T-helper 2 cell treated with Interferon-gamma antibody and Interleukin-4, amounts not matched to agents 100 ng/mL and 5 ng/mL, for 36 hours (primary cell): ENCODE measurements at places on chromosomes 12 and 14. TPM values are rescaled to one million over a fixed set of nuclear protein-coding genes. Genes with fewer than 3 reads are reported as not detected.

Gene CYP46A1
- total RNA-seq: 0.07 and 0.09 TPM in 2 replicates

Gene CCDC38
- total RNA-seq: 0.09 and 0.14 TPM in 2 replicates

Gene SLCO1B1
- not detected in 2 replicates for total RNA-seq

Gene CMA1
- total RNA-seq: not detected in 2 replicates

Gene CLEC9A
- not detected in 2 replicates for total RNA-seq

Gene DPF3
- 2.5 and 2.7 TPM in 2 replicates for total RNA-seq

Gene RGS6
- total RNA-seq: 0.18 and 0.39 TPM in 2 replicates

Gene AACS
- total RNA-seq: 32.3 and 35.7 TPM in 2 replicates

Gene PLEKHD1
- 0.09 and 0.16 TPM in 2 replicates for total RNA-seq

Gene TAS2R10
- total RNA-seq: 1.1 and 1.3 TPM in 2 replicates

Gene GZMB
- total RNA-seq: 127 and 128 TPM in 2 replicates

Gene MED6
- 52.0 and 53.1 TPM in 2 replicates for total RNA-seq

Gene RNASE12
- not detected in 2 replicates for total RNA-seq

Gene MAX
- total RNA-seq: 163 and 168 TPM in 2 replicates

Gene TARBP2
- 41.2 and 43.8 TPM in 2 replicates for total RNA-seq

Gene CLEC4C
- not detected in 2 replicates for total RNA-seq

Gene LRRC10
- total RNA-seq: not detected in 2 replicates

Gene OR6C2
- total RNA-seq: not detected in 2 replicates

Gene HCAR1
- 2.6 and 2.7 TPM in 2 replicates for total RNA-seq

Gene SLC16A7
- 42.5 and 43.7 TPM in 2 replicates for total RNA-seq

Gene EPYC
- total RNA-seq: not detected in 2 replicates

Gene OAS3
- total RNA-seq: 114 and 117 TPM in 2 replicates

Gene PPP2R5C
- total RNA-seq: 237 and 240 TPM in 2 replicates

Gene NPAS3
- total RNA-seq: not detected in 2 replicates

Gene ANKRD33
- total RNA-seq: not detected in 2 replicates

Gene PTPN21
- 0.23 TPM in 1 of 2 replicates, not detected in the other for total RNA-seq

Gene SENP1
- 42.0 and 43.0 TPM in 2 replicates for total RNA-seq

Gene EML5
- 1.2 and 1.5 TPM in 2 replicates for total RNA-seq

Gene C1QL4
- total RNA-seq: not detected in 2 replicates

Gene LRP6
- total RNA-seq: 0.16 and 0.80 TPM in 2 replicates

Gene SP1
- total RNA-seq: 80.0 TPM in 2 replicates

Gene TMEM179
- 0.11 and 0.30 TPM in 2 replicates for total RNA-seq

Gene KCNJ8
- total RNA-seq: not detected in 2 replicates

Gene DBX2
- total RNA-seq: not detected in 2 replicates

Gene AKAP3
- total RNA-seq: 0.93 and 1.4 TPM in 2 replicates

Gene SLC6A12
- not detected in 2 replicates for total RNA-seq

Gene TCL1B
- total RNA-seq: not detected in 2 replicates

Gene CLEC4D
- total RNA-seq: not detected in 2 replicates

Gene KIF26A
- 0.45 and 0.55 TPM in 2 replicates for total RNA-seq

Gene TRAF3
- 42.4 and 44.9 TPM in 2 replicates for total RNA-seq

Gene RASAL1
- 0.09 and 0.14 TPM in 2 replicates for total RNA-seq

Gene KRT72
- total RNA-seq: 0.27 and 0.30 TPM in 2 replicates

Gene TM9SF1
- 41.2 and 42.6 TPM in 2 replicates for total RNA-seq

Gene ATXN3
- total RNA-seq: 23.4 and 24.0 TPM in 2 replicates

Gene GNB3
- total RNA-seq: 0.39 and 0.43 TPM in 2 replicates

Gene LIN7A
- 0.11 and 0.18 TPM in 2 replicates for total RNA-seq

Gene LRTM2
- total RNA-seq: not detected in 2 replicates
